ENCODE measurements at places on chromosomes 12 and 14. TPM values are rescaled to one million over a fixed set of nuclear protein-coding genes. Genes with fewer than 3 reads are reported as not detected.

Gene PGF
- total RNA-seq, result 1.5 TPM

Gene ACOT4
- total RNA-seq, result 3.3 TPM

DNA sequence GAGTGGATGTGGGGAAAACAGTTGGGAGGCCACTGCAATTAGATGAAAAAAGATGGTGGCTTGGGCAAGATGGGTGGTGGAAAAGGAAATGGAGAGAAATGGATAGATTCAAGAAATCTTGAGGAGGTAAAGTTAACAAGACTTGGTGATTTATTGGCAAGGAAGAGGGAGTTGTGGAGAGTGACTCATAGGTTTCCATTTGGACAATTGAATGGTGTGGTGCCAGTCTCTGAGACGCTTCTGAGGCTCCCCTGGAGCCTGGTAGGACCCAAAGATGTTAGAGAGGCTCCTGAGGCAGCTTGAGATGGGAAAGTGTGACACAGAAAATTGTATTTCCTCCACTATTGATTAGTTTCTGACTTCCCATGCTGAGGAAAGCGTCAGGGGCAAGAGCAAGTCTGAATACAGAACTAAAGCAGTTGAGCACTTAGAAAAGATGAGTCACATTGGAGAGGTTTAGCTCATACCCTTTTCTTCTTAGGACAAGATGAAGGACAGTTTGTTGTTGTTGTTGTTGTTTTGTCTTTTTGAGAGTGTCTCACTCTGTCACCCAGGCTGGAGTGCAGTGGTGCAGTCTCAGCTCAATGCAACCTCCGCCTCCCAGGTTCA is 4.5 kb downstream of the PRPF40B start:
- no peak for DNase-seq

DNA sequence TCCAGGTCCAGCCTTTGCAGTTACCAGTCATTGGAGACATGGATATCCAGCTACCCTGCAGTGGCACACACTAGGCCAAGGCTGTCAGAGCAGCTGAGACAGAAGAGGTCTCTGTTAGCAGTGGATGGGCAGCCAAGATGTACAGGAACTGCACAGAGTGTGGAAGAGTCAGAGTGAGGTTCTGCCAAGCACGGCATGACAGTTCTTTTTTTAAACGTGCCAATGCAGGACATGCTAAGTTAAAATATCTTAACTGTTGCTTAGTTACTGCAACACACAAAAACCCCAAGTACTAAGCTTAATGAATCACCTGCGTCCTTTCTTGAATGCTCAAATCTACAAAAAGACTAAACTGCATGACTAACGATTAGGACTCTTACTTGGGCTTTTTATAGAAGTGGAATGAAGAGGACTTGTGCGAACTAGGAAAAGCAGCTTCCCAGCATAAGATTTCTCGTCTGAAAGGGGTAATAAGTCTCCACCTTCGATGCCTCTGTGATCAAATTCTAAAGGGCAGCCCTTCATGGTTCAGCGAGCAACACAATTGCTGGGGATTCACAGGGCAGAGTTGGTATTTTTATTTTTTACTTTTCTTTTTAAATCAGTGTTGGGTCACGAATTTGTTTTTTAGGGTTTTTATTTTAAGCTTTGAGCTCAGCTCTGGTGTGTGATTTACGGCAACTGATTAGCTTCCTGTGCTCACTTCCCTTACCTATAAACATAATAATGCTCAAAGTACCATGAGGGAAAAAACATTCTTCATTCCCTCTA is 20.6 kb downstream of the MAPK1IP1L start:
- DNase-seq, result no peak

- DNase-seq, result no peak
Observed at GRCh38 chr12:48999371-49000131, at the start of gene DDN. Gene DDN, minus strand, starts transcription at chr12:48999375. Its CDS starts 88 bp downstream, at chr12:48999287.

Gene LRP1-AS
- total RNA-seq, result not detected

DNA sequence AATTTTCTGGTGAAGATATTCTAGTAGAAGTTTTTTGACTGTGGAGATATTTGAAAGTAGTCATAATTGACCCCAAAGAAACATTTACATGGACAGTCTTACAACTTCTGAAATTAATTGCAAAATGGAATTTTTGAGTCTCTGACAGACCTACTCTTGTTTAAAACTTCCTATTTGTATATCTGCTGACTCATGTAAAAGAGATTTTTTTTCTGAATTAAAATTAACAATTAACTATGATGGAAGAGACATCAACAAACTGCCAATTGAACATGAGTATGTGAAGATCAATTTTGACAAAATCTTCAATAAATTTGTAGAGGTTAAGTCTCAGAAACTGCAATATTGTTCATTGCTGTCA is 108.5 kb upstream of the MAX start:
- no peak for DNase-seq

Gene DRAM1
- total RNA-seq, result 1.1 TPM

Gene TAS2R7
- not detected for total RNA-seq

DNA sequence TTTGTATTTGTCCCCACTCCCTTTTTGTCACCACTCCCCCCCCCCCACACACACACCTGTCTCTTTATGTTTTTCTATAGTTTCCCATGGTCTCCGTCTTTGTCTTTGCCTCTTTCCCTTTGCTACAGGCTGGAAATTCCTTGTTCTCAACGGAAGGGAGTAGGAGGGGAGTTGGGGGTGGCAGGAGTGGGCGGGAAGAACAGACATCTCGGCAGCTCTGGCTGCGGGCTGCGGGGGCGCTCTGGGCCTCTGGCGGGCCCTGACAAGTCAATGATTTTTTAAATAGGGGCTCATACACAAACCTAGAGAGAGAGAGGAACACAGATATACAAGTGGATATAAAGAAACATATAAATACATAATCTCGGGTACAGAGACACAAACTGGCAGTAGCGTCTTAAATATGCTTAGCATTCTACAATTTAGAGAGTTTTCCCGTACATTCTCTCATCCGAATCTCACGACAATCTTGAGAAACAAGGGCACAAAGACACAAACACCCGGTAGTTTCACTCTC is 2.4 kb upstream of the NAB2 start:
- no peak for DNase-seq

- no peak for DNase-seq
Observed at GRCh38 chr12:108559748-108560147, 1.2 kb downstream of the SART3 start.

DNA sequence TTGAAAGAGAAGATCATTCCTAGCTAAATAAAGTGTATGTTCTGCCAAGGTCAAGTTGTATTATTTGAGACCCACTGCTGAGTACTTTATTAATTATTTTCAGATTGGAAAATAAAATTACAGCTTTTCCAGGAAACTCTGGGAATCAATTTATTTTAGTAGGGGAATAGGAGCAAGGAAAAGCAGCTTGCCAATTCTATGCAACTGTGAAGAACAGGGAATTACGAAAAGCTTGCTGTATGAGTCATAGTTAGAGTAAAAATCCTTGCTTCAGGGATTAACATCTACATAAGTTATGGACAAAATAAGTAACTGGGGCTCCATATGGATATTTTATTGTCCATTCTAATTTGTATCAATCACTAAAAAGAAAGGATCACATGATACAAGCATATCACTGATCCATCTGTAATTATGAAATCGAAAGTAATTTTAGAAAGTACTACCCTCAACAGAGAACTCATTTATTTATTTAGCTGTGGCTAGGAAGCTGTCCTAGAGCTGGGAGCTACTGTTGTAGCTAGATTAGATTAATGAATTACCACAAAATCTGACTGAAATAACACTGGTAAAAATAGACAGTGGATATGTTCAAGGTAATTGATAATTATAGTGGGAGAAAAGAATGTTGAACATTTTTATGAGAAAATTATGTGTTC is 303.5 kb upstream of the NPAS3 start:
- DNase-seq, result no peak

Gene KCNC2
- total RNA-seq, result not detected

DNA sequence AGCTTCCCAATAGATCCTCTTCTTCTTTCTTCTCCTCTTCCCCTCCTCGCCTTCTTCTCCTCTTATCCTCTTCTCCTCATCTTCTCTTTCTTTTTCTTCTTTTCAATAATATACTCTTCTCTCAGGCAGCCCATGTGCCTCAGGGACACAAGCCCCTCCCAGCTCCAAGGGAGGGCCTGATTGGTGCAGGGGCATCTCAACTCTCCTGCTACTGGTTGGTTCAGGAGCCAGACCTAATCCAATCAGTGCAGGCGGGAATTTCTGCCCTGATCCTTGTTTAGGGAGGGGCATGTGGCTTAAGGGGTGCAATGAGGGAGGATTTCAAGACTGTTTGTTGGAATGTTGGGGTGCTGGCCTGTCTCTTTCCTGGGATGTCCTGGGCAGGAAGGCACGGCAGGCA is 9.0 kb downstream of the SERPINA12 start:
- no peak for DNase-seq

DNA sequence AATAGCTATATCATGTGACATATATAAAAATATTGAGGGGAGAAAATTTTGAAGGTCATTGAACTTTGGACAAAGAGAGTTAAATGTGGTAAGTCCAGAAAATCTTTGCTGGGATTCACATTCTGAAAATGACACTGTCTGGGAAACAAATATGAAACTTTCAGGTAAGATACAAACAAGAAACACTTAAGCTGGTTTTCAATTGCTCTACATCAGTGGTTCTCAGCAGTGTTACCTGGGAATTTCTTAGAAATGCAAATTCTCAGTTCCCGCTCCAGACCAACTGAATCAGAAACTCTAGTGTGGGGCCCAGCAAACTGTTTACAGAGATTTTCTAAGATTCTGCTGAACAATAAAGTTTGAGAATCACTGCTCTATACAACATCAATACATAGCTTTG is 3.6 kb upstream of the CDK17 start:
- no peak for DNase-seq

Gene CD4
- 0.25 TPM for total RNA-seq

Gene FAM186B
- 0.23 TPM for total RNA-seq

Gene AMHR2
- total RNA-seq, result not detected

Gene OTOGL
- 0.18 TPM for total RNA-seq

- no peak for DNase-seq
Observed at GRCh38 chr12:107503887-107504885, 181.4 kb upstream of the PWP1 start.

DNA sequence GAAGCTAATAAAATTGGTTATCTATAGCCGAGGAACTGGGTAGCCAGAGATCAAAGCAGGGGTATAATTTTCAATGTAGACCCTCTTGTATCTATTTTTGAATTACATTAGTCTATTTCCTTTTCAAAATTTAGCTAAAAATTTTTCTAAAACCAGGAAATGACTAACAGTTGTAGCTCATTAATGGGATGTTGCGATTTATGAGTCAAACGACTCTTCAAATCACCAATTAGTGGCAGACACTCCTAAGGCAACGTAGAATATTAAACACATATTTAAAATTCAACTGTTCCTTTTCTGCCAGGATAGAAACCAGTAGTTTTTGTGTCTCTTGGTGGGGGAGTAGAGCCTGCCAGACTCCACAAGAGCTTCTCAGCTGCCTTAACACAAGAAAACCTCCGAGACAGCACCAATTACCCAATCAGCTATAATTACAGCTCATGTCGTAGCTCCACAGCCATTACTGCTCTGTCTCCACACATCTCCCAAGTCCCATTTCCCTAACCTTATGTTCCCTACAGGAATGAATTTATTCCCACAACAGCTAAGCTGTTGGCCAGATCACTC is 26.9 kb downstream of the GCN1 start:
- DNase-seq, result no peak

- no peak for DNase-seq
Observed at GRCh38 chr14:103932791-103933490, 4.7 kb downstream of the TDRD9 start.

GRCh38 chr12:89227774-89228173 is 124.5 kb downstream of the DUSP6 start:
- DNase-seq, result no peak

Gene KLRG1
- total RNA-seq, result not detected

DNA sequence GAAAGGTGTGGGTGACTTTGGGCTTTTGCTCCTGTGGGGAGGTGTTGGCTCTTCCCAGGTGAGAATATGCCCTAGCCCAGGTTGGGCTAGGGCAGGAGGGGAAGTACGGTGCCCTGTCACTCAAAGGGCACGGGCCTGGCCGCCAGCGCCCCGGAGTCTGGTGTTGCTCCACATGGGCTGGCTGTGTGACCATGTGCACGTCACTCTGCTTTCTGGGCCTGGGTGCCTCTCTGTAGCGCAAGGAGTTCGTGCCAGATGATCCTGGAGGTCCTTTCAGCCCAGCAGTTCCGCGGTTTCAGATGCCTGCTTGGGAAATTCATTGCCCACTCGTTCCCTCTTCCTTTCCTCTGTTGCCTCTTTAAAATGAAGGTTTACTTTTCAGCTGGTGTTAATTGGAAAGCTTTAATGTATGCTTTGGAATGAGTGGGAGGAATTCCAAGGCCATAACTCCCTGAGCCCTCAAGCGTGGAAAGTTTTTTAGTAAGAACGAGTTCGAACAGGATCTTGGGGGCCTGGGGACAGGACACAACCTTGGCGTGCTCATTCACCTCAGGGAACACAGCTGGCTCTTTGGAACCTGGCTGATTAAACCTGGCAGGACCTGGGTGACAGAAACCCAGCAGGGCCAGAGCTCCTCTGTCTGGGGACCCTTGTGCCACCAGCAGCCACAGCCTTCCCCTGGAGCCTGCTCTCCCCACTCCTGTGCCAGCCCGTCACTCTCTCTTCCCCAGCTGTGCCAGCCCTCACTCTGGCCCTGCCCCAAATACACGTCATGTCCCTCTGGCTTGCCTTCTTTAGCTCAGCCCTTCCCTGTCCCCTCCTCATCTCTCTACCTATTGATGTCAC is 42.8 kb downstream of the TSPAN9 start:
- DNase-seq, result no peak

Gene AGAP2
- total RNA-seq, result 1.9 TPM

DNA sequence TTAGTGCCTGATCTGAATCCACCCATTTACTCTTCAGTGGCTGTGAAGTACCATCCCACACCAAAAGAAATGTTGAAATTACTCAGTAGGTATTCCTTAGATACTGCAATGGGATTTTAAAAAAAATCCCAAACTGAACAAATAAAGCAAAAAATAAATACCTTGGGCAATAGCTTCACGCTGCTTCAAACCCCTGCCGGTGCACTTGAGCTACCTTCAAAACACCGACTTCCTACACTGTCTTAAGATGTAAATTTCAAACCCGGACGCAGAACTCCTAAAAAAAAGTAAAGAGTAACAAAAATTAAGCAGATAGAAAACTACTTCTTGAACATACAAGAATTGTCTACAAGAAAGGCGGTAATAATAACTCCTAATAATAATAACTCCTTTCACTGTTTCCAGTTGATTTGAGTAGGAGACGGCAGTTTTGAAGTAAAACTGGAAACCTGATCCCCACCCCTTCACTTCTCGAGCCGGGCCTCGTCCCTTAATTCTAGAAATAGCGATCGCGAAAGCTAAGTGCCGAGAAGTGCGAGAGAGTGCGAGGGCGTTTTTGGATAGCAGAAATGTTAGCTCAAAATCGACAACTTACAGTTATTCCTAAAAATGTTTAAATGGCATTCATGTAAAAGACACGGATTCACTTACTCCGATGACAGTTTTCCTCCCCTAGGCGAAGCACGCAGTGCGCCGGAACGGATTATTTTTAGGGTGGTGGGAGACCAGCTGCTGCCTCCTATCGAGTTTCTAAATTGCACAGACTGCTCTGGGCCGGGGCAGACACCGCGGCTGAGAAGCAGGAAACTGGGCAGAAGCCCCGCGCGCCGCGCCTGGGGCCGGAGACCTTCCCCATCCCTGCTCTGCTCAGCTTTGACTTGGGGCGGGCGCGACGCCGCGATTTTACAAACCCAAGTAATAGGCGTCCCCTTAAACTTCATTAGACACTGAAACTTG is at the start of gene ABCC9:
Gene ABCC9 (minus strand): TSS at position 878 of the 957 bp plus-strand sequence. CDS start 4,752 bp downstream, outside the sequence.
- no peak for DNase-seq
